Transverse colon (tissue), 4 donors: ENCODE measurements at places on chromosomes 16 and 17.
A peak's percentile ranks its signal among the peaks of the same experiment; 100 is the strongest.

GRCh38 chr16:89822188-89823086, 5.8 kb upstream of the SPIRE2 start:
- H3K4me3 ChIP-seq, result no peak overlapping the region
- H3K27me3 ChIP-seq, result no peaks in the 10 kb centered on the region
- no peaks in the 10 kb centered on the region for H3K36me3 ChIP-seq
- peak; percentile 54 for DNase-seq
- peak overlapping the region; percentile 53 for H3K27ac ChIP-seq

- H3K36me3 ChIP-seq, result no peaks in the 10 kb centered on the region
- no peak overlapping the region for H3K4me3 ChIP-seq
- DNase-seq, result peak; percentile 85
- H3K27ac ChIP-seq, result no peak overlapping the region
Observed at GRCh38 chr16:4402439-4403132, 13.8 kb downstream of the CORO7 start.

DNA sequence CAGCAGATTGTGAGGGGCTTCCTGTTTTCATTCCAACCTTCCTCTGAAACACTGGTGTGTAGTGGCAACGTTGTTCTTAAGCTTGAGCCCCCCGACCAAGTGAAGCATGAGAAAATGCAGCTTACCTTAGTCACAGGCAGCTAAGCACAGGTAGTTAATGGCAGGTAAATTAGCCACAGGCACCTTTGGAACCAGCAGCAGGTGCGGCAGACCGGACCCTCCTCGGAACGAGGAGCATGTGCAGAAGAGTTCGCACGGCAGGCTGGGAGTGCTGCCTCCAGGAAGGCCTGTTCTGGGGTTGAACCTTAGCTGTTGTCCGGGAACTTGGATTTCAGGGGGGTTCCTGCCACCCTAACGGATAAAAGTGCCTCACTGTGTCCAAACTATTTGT, 7.2 kb upstream of the IRF8 start:
- peaks cover 10% of the 10 kb centered on the region for H3K4me1 ChIP-seq
- H3K27ac ChIP-seq, result peak overlapping the region; percentile 30
- no peaks in the 10 kb centered on the region for H3K36me3 ChIP-seq
- no peaks in the 10 kb centered on the region for H3K27me3 ChIP-seq

DNA sequence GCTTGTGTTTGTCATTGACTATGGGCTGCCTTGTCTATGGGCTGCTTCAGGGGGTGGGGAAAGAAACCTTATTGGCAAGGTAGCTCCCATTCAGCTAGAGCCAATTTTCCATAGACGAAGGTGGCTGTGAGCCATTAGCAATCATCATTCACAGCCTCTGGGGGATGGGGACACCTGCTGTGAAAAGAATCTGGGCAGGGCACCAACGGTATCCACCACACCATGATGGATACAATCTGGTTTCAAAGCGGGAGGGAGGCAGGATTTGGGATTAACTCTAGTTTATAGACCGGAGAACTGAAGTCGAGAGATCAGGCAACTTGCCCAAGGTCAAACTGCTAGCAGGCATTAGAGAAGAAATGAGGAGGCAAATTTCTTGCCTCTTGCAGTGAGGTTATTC, 182.3 kb downstream of the SHISA9 start:
- H3K4me1 ChIP-seq, result no peaks in the 10 kb centered on the region
- DNase-seq, result no peak

DNA sequence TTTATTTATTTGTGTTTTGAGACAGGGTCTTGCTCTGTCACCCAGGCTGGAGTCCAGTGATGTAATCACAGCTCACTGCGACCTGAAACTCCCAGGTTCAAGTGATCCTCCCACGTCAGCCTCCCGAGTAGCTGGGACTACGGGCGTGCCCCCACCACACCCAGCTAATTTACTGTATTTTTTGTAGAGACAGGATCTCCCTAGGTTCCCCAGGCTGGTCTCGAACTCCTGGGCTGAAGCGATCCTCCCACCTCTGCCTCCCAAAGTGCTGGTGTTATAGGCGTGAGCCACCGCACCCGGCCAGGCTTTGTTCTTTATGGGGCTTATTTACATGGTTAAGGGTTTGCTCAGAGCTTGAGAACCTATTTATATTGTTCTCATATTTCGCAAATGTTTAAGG, 5.8 kb upstream of the MEIOB start:
- H3K4me1 ChIP-seq, result peaks cover 12% of the 10 kb centered on the region
- no peaks in the 10 kb centered on the region for H3K36me3 ChIP-seq
- DNase-seq, result peak; percentile 54
- peaks cover 50% of the 10 kb centered on the region for H3K27me3 ChIP-seq
- H3K4me3 ChIP-seq, result no peak overlapping the region

DNA sequence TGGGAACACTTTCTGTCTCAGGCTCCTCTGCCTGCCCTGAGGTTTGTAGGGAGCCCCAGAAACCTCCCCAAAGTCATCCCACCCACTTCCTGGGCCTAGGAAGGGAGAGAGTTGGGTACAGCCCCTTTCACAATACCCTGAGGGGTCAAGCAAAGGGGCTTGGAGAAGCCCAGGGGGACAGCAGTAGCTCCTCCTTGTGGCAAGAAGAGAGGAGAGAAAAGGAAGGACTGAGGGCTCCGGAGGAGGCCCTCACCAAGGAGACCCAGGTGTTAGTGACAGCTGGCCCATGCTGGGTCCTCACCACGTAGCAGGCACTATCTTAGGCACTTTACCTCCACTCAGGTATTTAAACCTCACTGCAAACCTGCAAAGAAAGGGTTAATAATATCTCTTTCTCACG, 112.8 kb downstream of the IRX5 start:
- no peaks in the 10 kb centered on the region for H3K36me3 ChIP-seq
- no peaks in the 10 kb centered on the region for H3K4me1 ChIP-seq
- H3K4me3 ChIP-seq, result no peak overlapping the region
